ENCODE measurements at places on chromosomes 11 and 22.

DNA sequence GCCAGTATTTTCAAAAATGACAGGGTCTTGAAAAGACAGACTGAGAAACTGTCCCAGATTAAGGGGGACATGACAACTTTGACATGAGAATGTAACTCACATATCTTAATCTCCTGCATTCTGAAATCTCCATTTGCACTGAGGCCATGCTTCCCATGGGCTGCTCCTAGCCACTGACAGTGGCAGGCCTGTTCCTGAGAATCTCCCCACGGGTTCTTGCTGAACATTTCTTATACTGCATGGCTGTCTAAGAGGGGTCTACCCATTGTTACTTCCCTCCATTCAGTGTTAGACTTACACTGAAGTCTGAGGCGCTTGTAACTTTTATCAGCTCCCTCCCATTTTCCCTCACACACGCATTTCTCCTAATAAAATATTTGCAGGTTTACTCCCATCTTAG lies 1.5 kb downstream of the CEP295 start:
- no peak for DNase-seq

DNA sequence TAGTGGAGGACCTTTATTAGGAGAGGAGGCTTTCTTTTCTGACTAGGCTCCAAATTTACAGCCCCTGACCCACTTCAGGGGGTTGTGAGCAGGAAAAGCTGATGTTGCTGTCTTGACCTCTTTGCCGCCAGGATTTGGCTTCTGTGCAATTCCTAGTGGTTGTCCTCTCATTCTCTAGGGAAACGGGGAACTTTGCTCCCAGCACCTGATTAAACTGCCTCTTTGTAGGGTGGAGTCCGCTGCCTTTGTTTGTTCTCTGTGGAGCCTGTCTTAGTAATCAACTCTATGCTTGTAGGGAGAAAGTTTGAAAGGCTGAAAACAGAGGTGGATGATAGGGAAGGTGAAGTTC lies 16.3 kb downstream of the CTNND1 start:
- DNase-seq = peak; percentile 62

DNA sequence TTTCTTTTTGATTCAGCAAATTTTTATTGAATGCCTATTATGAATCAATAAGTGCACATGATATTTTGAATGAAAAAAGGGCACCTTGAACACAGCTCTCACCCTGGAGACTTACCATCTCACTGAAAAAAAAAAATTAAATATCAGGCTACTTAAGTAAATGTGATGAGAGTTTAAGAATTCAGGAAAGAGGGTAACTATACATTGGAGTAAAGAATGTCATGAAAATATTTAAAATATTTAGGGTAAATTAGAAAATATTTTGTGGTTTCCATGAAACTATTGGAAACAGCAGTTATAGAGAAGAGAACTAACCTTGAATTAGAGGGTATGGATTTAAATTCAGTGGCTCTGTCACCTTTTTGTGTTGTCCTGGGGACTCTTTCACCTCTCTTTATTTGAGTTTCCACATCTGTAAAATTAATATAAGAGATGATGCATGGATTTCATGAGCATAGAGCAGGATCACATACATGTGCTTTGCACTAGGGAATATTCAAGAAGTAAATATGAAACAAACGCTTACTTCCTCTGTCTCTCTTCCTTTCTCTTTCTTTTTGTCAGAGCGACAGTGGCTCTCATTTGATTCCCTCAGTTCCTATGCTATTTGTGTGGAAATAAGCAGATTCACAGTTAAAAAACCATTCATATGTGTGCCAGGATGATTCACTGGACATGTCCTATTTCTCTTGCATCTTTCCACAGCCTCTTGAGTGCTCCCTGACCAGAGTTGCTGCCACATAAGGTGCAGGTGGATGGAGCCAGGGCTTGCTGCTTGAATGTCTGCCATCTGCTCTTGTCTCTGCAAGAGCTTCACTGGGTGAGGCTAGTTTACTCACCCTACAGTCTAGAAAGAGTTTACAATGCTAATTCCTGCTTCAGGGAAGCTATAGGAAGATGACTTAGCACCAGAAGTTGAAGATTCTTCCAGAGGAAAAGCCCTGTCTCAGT lies 533.1 kb downstream of the ETS1 start:
- no peak for DNase-seq

- peak; percentile 61 for DNase-seq
These were observed 1.4 kb upstream of the CPT1A start for GRCh38 chr11:68843052-68843561.

- no peak for DNase-seq
These were observed 62.7 kb upstream of the AMPD3 start for GRCh38 chr11:10392095-10393079.

DNA sequence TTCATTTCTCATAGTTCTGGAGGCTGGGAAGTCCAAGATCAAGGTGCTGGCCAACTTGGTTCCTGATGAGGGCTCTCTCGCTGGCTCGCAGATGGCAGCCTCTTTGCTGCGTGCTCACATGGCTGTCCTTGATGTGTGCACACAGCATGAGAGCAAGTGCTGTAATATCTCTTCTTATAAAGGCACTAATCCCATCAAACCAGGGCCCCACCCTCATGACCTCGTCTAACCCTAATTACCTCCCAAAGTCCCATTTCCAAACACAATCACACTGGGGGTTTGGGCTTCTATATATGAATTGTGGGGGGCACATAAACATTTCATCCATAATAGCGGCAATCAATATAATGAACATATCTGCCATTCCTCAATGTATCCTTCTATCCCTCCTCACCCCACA lies 1062.1 kb downstream of the BRD1 start:
- DNase-seq = no peak

DNA sequence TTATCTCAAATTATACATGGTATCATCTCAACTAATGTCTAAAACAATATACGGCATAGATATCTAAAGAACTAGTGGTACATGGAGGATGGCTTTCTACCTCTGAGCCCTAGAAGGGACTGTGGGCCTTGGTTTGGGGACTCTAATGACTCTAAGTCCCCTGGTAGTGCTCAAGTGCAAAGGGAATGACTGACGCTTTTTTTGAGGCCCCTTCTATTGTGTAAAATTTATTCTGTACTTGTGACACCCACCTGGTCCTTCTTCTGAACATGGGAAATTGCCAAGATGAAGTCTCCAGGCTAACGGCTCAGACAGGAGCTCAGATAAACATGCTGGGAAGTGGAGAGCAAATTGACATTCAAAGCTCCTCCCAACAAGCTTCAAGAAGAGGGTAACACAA lies 53.4 kb upstream of the IGLL5 start:
- no peak for DNase-seq

DNA sequence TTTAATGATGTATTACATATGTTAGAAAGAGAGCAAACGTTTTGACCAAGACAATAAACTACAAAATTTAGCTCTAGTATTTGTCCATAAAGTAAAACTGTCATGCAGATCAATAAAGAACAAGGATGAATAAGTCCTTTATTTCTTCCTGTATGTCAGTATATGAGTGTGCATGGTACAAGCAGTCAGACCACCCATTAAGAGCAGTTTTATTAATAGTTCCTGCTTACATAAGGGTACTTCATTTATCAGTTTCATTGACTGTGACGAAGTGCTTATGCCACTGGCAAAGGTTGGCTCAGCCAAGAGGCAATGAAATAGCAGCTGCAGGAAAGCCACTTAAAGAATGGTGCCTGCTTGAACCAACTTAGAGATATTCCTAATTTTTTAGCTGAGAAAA lies 913.0 kb upstream of the CNTN5 start:
- DNase-seq = no peak

- DNase-seq = no peak
These were observed 129.1 kb upstream of the THY1 start for GRCh38 chr11:119552106-119552485.

DNA sequence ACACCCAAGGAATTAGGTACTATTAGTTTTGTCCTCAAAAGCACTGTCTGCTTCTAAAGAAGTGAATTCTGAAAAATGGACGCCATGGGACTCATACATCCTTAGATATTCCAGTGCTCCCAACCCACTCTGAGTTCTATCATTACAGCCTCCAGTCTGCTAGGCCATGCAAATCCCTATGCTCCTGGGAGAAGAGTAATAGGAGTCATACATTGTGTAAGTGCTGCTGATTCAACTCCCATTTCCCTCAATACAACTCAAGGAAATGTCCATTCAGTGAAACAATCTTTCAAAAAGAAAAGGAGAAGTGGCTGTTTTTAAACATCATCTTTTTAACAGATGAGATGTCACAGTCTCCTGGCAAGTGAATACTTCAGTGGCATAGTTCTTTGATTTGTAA lies 590.2 kb upstream of the LRRC4C start:
- DNase-seq = no peak

- no peak for DNase-seq
These were observed 181.5 kb downstream of the MAML2 start for GRCh38 chr11:96161307-96162089.

DNA sequence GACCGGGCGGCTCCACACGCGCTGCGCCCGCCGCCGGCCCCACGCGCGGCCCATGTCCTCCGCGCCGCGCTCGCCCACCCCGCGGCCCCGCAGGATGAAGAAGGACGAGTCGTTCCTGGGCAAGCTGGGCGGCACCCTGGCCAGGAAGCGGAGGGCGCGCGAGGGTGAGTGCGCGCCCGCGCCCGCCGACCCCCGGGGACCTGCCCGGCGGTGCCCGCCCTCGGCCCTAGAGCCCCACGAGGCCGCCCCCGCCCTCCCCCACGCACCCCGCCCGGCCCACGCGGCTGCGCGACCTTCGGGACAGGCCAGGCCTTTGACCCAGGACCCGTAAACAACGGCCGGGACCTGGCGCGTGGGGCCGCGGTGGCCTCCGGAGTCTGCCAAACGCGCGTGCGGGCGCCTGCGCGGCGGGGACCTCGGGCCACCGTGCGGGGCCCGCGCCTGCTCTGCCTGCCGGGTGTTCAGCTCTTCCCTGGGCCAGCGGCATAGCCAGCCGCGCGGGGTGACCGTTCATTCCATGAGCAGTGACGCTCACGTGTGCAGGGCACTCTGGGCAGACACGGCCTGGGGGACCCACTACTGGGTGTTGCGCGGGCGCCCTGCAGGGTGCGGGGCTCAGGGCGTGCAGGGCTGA lies at the start of gene PARVB:
Gene PARVB, plus strand, starts transcription at position 15 of the 634 bp plus-strand sequence. Its CDS starts 38 bp downstream, at position 53.
- peak; percentile 47 for DNase-seq

GRCh38 chr11:126090452-126090851 lies 27.8 kb upstream of the CDON start:
- peak; percentile 13 for DNase-seq

DNA sequence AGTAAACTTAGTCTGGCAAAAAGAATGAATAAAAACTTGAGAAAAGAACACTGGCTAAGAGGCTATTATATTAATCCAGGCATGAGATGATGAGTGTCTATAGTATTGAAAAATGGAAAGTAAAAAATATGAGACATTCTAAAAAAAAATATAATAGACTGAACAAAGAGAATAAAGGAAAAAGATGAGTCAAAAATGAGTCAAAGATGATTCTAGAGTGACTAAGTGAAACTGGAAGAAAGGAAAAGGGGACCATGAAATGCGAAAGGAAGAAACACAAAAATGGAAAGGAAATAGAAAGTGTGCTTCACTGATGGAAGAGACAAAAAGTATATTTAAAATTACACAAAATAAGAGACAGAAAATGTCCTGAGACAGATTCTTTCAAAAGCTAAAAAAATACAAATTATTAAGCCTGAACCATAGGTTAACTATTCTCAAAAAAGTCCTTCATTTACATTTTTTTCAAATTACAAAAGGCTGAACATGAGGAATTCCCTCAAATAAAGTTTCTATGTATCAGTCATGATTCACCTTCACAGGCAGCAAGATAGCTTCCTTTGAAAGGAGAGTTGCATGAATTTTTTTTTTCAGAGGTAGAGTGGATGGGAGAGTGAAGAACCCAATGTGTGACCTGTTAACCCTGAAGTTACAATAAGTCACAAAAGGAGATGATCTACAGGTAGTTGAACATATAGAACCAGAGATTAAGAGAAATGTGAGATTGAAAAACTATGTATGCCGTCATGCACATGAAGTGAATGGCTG lies 75.2 kb downstream of the EIF3M start:
- DNase-seq = no peak

GRCh38 chr11:66934950-66935779 lies 23.0 kb downstream of the PC start:
- no peak for DNase-seq

GRCh38 chr11:115659061-115659963 lies 155.1 kb upstream of the CADM1 start:
- no peak for DNase-seq

- DNase-seq = no peak
These were observed 34.1 kb upstream of the ZBTB16 start for GRCh38 chr11:114025329-114025907.

GRCh38 chr11:70622091-70622490 lies 223.8 kb downstream of the CTTN start:
- no peak for DNase-seq

Measured in SW480 (cell line).